ENCODE measurements at places on chromosomes 5 and 9.

- DNase-seq = no peak
Measured at GRCh38 chr5:141876628-141877355, 1.4 kb downstream of the PCDH1 start.

DNA sequence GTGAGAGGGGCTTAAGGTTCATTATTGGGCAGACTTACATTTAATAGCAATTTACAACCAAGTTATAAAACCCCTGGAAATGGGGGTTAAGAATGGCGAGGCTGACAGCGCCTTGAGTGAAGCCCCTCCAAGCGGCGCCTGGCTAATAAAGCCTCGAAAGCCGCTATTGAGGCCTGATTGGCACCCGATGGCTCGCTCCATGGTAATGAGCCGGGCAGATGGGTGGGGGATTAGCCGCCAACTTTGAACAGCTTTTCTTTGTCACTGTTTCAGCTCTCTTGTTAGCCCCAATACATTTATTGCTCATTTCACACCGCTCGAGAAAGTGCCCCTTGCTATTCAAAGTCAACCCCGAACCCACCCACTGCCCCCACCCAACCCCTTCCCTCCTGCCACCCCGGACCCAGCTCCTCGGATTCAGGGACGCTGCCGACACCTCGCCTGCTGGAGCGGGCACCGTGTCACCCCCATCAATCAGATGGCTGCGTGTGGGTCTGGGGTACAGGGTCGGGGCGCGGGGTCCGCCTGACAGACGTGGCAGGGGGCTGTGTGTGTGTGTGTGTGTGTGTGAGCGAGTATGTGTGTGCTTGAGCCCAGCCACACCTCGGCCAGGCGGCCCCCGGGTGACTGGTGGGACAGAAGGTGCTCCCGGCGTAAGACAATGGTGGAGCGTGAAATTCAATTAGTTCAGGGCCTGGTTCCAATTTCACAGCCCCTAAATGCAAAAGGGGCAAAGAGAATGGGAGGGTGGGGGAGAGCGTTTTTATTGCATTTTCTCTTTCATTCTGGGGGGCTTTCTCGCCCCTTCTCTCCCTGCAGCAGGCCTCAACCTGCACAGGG is 34.2 kb downstream of the ASS1 start:
- DNase-seq = no peak

DNA sequence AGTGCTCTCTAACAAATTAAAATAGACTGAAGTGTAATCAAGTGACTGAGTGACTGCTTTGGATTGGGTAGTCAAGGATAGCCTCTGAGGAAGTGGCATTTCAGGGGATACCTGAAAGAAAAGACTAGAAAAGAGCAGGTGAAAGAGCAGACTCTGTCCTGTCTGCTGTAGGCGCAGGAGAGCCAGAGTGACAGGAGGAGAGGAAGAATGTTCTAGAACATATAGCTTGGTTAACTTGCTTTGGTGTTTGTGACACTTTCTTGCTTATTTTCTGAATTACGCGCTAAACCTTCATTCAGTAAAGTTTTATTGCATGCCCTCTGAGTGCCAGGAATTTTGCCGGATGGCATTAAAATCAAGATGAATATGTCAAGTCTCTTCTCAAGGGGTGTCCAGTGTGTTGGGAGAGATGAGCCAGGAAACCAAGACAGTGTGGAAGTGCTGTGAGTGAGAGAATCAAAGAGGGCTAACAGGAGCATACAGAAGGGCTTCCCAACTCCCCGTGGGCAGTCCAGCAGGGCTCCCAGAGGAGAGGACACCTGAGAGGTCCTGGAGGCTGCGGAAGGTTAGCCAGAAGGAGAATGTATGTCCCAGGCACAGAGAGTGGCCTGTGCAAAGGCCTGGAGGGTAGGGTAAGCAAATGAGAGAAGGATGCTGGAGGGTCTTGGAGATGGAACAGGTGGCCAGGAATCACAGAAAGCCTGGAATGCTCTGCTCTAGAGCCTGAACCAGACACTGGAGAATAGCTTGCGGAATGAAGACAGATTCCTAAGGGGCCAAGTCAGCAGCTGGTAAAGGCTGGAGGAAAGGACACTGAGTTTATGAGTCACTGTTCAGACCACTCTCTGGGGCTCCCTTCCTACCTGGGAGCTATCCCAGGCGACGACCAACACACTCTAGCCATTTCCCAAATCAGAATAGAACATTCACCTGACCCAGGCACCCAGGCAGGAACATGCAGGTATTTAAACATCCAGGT is 59.3 kb downstream of the SLC22A5 start:
- DNase-seq = no peak

- no peak for DNase-seq
Measured at GRCh38 chr9:8812888-8813287, 1013.3 kb upstream of the DMAC1 start.

DNA sequence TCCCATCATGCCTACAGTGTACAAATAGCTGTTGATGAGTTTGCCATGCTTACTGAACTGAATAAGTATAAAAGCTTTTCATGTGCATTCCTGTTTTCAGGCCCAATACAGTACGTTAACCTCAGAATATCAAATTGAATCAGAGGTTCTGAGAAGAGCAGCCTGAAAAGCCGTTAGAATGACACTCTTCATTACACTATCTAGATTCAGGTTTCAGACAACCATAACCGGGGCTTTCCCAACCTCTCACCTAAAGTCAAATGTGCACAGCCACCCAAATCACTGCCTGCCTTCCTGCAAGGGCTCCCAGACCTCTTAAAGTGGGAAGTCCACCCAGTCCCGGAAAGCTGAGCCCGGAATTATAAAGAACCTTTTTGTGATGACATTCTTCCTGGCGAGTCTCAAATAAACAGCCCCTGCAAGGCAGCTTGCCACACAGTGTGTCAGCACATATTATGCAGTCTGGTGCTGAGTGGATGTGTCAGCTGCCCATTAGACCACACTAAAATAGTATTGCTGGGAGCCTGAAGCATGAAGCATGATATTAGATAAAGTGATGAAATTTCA is 245.8 kb downstream of the TLE4 start:
- no peak for DNase-seq

- no peak for DNase-seq
Measured at GRCh38 chr5:151684690-151685361, 1.9 kb downstream of the SPARC start.

DNA sequence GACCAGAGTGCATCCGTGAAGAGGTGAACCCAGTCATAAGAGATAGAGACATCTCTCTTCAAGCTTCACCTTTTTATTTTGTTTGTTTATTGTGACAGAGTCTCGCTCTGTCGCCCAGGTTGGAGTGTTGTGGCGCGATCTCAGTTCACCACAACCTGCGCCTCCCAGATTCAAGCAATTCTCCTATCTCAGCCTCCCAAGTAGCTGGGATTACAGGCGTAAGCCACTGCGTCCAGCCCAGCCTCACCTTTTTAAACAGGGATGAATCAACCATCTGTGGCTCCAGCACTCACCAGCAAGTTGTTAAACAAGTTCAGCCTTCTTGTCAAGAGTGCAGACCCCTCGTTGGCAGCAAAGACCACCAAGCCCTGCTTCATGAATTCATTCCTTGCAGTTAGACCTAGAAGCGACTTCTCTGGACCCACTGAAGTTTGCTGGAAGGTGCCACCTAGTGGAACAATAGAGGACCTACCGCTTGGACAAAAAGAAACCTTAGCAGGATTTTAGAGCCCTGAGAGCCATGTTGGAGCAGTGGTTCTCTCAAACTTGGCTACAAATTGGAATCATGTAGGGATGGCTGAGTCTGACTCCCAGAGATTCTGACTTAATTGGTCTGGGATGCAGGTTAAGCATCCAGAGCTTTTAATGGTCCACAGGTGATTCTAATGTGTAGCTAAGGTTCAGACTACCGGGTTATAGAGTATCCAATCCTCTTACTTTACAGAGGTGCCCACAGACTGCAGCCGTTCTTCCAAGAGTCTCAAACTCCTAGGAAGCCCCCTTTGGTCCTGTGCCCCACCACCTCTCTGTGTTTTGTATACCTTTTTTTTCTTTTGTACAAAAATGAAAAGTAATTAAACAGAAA is 10.5 kb upstream of the GALNT10 start:
- DNase-seq = peak; percentile 13

DNA sequence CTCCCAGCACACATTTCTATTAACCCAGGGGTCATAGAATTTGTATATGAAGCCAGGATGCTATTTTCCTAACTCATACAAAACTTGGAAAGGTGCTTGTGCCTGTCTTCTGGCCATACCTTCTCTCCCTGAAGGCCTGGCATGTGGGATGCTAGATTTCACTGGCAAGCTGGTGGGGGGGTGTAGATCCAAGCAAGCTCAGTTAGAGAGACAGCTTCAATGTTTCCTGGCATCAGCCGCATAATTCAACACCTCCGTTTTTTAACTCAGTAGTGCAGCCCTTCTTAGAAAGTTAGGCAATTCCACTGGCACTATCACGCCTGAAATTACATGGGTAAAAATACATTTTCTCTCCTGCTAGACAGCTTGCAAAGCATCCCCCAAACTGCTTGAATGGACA is 51.8 kb downstream of the MEGF10 start:
- DNase-seq = no peak

DNA sequence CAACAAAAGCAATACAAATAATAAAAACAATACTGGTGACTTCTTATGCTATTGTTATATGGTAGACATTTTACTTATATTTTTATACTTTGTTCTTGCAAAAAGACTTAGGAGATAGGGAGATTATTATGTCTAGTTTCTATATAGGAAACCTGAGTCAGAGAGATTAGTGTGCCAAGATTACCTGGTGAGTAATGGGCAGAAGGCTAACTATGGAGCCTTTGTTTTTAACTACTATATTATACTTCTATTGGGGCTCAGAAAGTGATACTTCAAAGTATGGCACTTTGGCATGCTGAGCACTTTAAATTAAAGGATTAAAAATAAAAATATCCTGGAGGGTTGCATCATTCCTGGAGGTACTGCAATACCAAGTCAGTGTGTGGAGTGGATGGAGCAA is 117.5 kb upstream of the CLINT1 start:
- no peak for DNase-seq

GRCh38 chr5:68838157-68838718 is 255.6 kb upstream of the SLC30A5 start:
- no peak for DNase-seq

- no peak for DNase-seq
Measured at GRCh38 chr9:118882684-118883083, 486.6 kb downstream of the BRINP1 start.

GRCh38 chr9:68797116-68797515 is 92.1 kb downstream of the PIP5K1B start:
- no peak for DNase-seq

DNA sequence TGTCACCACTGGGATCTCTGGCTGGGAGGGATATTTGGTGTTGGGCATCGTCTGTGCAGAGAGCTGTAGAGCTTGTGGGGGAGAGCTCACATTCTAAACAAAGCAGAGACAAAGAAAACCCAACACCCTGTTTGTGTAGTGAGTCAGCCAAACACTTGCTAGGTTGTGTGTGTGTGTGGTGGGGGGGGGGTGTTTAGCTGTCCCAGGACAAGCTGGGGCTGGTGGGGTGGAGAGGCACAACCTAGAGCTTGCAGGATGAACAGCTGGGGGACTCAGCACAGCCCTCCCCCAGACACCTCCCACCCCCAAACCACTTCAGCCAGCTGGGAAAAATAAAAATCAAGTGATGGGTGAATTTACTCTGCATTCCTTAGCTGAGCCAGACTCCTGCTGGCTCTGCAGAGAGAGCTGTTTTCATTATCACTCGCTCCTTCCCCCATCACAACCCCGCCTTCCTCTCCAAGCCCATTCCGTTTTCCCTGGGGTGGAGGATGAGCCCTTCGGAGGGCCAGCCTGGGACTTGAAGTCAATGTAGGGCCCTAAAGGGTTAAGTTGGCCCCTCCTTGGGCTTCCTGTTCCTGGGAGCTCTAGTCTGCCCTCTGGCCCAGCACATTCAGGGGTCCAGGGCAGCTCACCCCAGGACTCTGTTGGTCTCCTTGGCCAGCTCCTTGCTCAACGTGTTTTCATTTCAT is 2.6 kb downstream of the OLFML2A start:
- DNase-seq = no peak

GRCh38 chr9:805151-805550 is 36.3 kb upstream of the DMRT1 start:
- DNase-seq = no peak

- no peak for DNase-seq
Measured at GRCh38 chr5:30994902-30995301, 198.6 kb upstream of the CDH6 start.

GRCh38 chr5:167546270-167546669 is 745.2 kb upstream of the WWC1 start:
- no peak for DNase-seq

GRCh38 chr5:41973887-41974286 is 48.8 kb downstream of the FBXO4 start:
- no peak for DNase-seq

GRCh38 chr9:7613931-7614330 is 185.6 kb downstream of the DMAC1 start:
- no peak for DNase-seq

GRCh38 chr5:120817044-120817985 is 353.2 kb downstream of the PRR16 start:
- no peak for DNase-seq

- DNase-seq = no peak
Measured at GRCh38 chr5:124963236-124963919, 216.9 kb upstream of the ZNF608 start.

GRCh38 chr9:100848726-100849125 is 179.8 kb upstream of the PLPPR1 start:
- DNase-seq = no peak

DNA sequence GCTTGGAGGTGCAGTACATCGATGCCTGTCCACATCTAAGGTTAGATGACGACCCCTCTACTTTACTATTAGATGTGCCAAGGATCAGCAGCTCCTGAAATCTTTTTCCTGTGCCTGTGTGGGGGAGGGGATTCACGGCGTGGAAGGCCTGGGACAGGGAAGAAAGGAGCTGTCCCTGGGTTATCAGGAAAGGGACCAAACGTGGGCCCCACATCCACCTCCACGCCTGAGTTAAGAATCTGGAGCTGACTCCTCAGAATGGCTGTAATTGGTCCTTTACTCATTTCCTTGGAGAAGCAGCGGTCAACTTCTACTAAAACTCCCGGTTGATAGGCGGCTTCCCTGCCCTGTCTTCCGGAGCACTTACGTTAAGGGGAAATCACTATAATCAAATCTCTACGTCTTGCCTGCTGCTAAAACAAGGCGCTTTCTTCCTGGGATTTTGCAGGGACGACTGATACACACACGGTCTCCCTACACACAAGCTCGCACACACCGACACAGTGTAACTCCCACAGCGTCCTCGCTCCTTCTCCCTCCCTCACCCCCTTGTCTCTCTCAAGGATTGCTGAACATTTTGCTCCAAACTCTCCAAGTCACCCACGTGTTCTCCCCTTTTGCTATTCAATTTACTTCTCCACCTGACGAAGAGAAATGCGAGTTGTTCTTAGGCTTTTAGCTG is 1.4 kb downstream of the PDE4D start:
- DNase-seq = no peak
